ENCODE measurements at places on chromosomes 3 and 15.

DNA sequence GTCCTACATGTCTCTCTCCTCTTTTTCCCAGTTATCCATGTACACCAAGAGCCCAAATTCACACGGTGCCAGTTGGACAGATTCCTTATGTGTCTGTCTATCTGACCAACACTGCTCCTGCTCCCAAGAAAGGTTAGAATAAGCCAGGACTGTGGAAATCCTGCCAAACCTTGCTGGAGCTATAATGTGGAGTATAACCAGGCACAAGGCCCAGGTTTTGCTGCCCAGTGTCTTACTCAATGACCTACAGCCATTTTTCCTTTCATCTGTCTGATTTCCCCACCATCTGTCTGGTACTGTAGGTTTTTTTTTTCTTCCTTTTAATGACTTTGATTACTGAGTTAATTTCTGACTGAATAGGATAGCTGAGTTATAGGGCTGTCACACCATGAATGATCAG, 26.5 kb upstream of the MINDY4B start:
- DNase-seq: no peak
- no peaks in the 10 kb centered on the region for H3K27me3 ChIP-seq
- no peaks in the 10 kb centered on the region for H3K36me3 ChIP-seq
- no peaks in the 10 kb centered on the region for H3K4me1 ChIP-seq
- H3K4me3 ChIP-seq: no peak overlapping the region

- no peak for DNase-seq
- H3K27ac ChIP-seq: no peak overlapping the region
- no peak overlapping the region for H3K4me3 ChIP-seq
- H3K27me3 ChIP-seq: no peaks in the 10 kb centered on the region
- H3K4me1 ChIP-seq: no peaks in the 10 kb centered on the region
These were observed 32.7 kb downstream of the GLDN start for GRCh38 chr15:51374131-51374530.

DNA sequence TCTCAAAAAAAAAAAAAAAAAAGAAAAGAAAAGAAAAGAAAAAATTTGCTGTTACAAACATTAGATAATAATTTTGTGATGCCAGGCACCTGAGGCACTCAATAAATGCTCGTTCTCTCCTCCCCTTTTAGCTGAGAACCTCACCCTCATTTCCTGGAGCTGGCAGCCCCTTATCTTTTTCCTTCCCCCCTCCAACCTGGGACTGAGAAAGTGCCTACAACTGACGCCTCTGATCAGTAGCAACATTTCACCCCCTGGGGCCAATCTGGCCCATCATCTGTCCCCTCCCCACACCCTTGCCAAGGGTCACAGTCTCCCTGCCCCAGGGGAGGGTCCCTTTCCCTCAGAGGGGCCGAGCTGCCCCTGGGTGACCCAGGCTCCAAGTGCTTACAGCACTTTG, 12.6 kb upstream of the RNU6-1 start:
- H3K27ac ChIP-seq: no peak overlapping the region
- H3K36me3 ChIP-seq: no peaks in the 10 kb centered on the region
- DNase-seq: no peak

DNA sequence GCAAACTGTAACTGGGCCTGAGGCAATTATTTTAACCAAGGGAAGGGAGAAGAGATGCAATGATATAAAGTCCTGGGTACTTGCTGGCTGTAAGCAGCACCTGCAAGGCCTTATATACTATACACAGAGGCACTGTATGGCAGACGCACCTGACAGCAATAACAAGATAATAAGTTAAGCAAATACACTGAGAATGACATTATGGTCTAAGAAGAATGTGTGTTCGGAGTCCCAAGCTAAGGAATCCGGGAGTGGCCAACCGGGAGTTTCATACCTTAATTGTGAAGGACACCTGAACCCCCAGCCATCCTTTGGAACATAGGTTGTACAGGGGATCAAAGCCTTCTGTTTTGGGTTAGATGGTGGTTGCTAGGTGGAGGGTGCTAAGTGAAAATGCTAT, 13.7 kb downstream of the FAM240A start:
- no peaks in the 10 kb centered on the region for H3K36me3 ChIP-seq
- no peak overlapping the region for H3K27ac ChIP-seq
- peaks cover 7% of the 10 kb centered on the region for H3K4me1 ChIP-seq
- no peak overlapping the region for H3K4me3 ChIP-seq
- DNase-seq: no peak
- H3K27me3 ChIP-seq: no peaks in the 10 kb centered on the region

- H3K4me1 ChIP-seq: peaks cover 5% of the 10 kb centered on the region
- H3K27me3 ChIP-seq: no peaks in the 10 kb centered on the region
These were observed 53.5 kb upstream of the CHST2 start for GRCh38 chr3:143066033-143066432.

GRCh38 chr15:89777782-89778380, 1.7 kb downstream of the MESP2 start:
- peaks cover 3% of the 10 kb centered on the region for H3K4me1 ChIP-seq
- no peak overlapping the region for H3K4me3 ChIP-seq
- H3K36me3 ChIP-seq: no peaks in the 10 kb centered on the region
- DNase-seq: no peak
- H3K27ac ChIP-seq: no peak overlapping the region
- peaks cover 9% of the 10 kb centered on the region for H3K27me3 ChIP-seq

GRCh38 chr3:194168994-194169393, 33.0 kb downstream of the HES1 start:
- H3K4me3 ChIP-seq: no peak overlapping the region
- peaks cover 2% of the 10 kb centered on the region for H3K4me1 ChIP-seq
- no peaks in the 10 kb centered on the region for H3K27me3 ChIP-seq
- H3K27ac ChIP-seq: no peak overlapping the region

DNA sequence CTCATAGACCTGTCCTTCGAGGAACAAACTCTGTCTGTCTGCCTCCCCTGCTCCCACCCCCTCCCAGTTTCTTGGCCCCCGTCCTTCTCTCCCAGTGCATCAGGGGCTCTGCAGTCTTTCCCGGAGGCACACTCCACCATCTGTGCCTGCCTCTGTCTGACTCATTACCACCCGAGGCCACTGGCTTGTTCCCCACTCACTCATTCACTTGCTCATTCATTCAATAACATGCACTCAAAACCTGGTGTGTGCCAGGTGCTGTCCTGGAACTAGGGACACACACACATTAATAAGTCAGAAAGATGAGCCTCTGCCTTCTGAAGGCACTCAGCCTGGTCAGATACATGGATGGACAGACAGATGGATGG, 12.4 kb downstream of the AMIGO3 start:
- DNase-seq: no peak
- H3K4me3 ChIP-seq: no peak overlapping the region

- 0 out of 2 replicates have a peak, but pooled peaks cover 3% of the 10 kb centered on the region for H3K4me1 ChIP-seq
- H3K27me3 ChIP-seq: no peaks in the 10 kb centered on the region
- no peak overlapping the region for H3K4me3 ChIP-seq
- H3K27ac ChIP-seq: no peak overlapping the region
- H3K36me3 ChIP-seq: no peaks in the 10 kb centered on the region
These were observed 57.2 kb downstream of the MYO9A start for GRCh38 chr15:72060687-72061250.

DNA sequence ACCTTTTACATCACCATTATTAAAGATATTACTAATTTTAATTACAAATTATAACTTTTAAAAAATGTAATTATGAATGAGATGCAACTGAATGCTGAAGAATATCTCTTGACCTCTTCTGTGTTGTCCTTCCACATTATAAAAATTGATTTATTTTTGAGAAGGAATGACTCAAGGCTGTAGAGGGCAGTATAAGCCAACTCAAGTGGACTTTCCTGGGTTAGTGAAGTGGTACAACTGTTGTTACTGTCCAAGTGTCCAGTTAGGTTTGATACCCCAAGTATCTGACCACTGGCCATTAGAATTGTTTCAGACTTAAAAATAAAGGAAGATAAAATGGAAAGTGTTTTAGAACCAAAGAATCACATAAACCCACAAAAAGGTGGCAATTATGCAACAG, 51.9 kb downstream of the BBX start:
- DNase-seq: no peak
- no peak overlapping the region for H3K4me3 ChIP-seq
- peaks cover 5% of the 10 kb centered on the region for H3K4me1 ChIP-seq
- H3K27me3 ChIP-seq: no peaks in the 10 kb centered on the region
- no peaks in the 10 kb centered on the region for H3K36me3 ChIP-seq
- H3K27ac ChIP-seq: no peak overlapping the region

GRCh38 chr15:80324545-80325080, 72.6 kb upstream of the CTXND1 start:
- no peak for DNase-seq
- H3K27me3 ChIP-seq: no peaks in the 10 kb centered on the region
- no peaks in the 10 kb centered on the region for H3K4me1 ChIP-seq
- no peak overlapping the region for H3K27ac ChIP-seq
- H3K36me3 ChIP-seq: no peaks in the 10 kb centered on the region

DNA sequence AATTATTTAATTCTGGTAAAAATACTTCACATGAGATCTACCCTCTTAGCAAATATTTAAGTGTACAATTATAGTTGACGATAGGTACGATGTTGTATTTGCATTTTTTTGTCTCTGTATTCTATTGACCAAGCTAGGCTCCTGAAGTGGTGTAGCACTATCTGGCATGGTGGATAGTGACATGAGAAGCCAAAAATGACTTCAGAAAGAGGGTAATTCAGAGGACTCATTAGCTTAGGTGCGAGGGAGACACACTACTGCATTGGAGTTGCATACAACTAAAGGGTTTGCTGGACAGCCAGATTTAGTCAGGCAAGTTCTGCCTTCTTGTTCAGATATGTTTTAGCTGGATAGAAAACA, 50.6 kb downstream of the KBTBD8 start:
- H3K27me3 ChIP-seq: no peaks in the 10 kb centered on the region
- no peak for DNase-seq
- H3K4me3 ChIP-seq: no peak overlapping the region
- no peaks in the 10 kb centered on the region for H3K36me3 ChIP-seq
- H3K4me1 ChIP-seq: no peaks in the 10 kb centered on the region

- no peaks in the 10 kb centered on the region for H3K27me3 ChIP-seq
- H3K4me1 ChIP-seq: no peaks in the 10 kb centered on the region
- no peak for DNase-seq
- no peaks in the 10 kb centered on the region for H3K36me3 ChIP-seq
These were observed 13.3 kb upstream of the CD47 start for GRCh38 chr3:108103886-108104797.

GRCh38 chr3:53624061-53624857, 129.8 kb downstream of the CACNA1D start:
- DNase-seq: no peak
- no peaks in the 10 kb centered on the region for H3K4me1 ChIP-seq
- no peaks in the 10 kb centered on the region for H3K36me3 ChIP-seq

DNA sequence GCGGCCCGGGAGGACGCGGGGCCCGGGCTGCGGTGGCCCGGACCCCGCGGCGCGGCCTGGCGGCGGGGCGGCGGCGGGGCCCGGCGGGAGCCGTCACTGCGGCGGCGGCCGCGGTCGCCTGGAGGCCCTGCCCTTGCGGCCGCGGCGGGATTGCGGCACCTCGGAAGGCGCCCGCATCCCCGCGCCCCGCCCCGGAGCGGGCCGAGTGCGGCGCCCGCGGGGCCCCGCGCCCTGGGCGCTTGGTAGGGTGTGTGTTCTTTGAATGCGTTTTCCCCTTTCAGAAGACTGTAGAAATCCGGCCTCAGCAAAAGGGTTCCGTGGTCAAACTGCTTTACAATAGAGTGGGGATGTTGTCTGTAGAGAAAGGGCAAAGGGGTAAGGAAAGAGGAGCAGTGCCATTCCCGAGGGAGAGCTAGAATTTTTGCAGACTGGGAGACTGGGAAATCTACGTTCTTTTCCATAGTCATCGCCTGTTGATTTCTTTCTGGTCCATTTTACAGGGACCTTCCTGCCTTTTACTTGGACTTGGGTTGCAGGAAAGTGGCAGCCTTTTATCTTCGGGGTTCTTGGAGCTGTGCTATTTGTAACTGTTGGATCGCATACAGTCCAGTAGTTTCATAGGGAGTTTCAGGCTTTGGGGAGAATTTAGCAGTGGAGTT, 630 bp downstream of the SNRK start:
- no peak overlapping the region for H3K27ac ChIP-seq
- peak overlapping the region; percentile 65 for H3K4me3 ChIP-seq
- H3K36me3 ChIP-seq: no peaks in the 10 kb centered on the region
- no peak for DNase-seq
- H3K4me1 ChIP-seq: peaks cover 3% of the 10 kb centered on the region
- H3K27me3 ChIP-seq: no peaks in the 10 kb centered on the region

DNA sequence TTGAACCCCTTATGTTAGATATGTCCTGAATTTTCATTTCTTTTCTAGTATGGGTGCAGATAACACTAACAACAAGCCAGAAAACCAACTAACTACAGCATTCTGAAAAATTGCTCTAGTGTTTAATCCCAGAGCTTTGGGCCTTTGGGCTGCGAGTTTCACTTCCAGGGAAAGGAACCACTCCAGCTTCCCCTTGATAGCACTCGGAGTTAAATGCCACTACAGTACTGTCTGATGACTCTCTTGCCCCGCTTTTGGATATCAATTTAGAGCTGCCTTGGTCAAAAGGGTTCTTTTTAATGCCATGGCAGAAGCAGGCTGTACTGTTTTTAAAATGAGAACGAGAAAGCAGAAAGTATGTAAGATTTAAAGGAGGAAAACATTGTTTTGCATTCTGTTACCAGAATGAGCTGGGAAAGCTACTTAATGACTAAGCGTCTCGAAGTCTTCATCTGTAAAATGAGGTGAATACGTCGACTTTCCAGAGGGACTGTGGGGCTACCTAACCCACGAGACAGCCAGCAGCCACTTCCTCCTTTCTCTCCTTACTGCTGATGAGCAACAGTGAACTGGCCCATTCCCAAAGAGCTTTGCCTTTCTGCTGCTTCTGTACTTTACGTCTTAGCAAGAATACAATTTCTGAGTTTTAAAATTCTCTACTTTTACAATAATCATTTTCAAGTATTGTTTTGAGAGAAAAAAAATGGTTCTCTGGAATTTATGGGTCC, 299.3 kb upstream of the LYSMD4 start:
- no peak overlapping the region for H3K27ac ChIP-seq
- no peak for DNase-seq
- no peaks in the 10 kb centered on the region for H3K4me1 ChIP-seq
- no peaks in the 10 kb centered on the region for H3K36me3 ChIP-seq
